ENCODE measurements at places on chromosomes 12 and 14.

DNA sequence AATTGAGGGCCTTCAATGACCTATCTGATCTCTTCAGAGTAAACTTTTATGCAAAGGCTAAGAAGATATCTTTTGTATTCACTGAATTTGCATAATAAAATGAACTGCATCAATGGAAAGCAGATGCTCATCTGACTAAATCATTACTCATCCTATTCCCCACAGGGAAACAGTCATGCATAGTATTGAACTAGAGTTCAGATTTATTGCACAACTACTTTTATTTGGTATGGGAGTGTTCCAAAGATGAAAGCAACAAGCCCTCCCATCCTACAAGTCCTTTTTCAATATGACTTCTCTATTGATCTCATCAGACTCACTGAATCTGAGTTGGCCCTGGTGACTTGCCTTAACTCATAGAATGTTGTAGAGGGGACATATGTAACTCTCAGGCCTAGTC is 159.8 kb downstream of the KITLG start:
- DNase-seq = no peak

GRCh38 chr14:60324837-60325236 is 75.8 kb downstream of the PPM1A start:
- no peak for DNase-seq

GRCh38 chr12:22406627-22407026 is 72.1 kb upstream of the ST8SIA1 start:
- DNase-seq = no peak

DNA sequence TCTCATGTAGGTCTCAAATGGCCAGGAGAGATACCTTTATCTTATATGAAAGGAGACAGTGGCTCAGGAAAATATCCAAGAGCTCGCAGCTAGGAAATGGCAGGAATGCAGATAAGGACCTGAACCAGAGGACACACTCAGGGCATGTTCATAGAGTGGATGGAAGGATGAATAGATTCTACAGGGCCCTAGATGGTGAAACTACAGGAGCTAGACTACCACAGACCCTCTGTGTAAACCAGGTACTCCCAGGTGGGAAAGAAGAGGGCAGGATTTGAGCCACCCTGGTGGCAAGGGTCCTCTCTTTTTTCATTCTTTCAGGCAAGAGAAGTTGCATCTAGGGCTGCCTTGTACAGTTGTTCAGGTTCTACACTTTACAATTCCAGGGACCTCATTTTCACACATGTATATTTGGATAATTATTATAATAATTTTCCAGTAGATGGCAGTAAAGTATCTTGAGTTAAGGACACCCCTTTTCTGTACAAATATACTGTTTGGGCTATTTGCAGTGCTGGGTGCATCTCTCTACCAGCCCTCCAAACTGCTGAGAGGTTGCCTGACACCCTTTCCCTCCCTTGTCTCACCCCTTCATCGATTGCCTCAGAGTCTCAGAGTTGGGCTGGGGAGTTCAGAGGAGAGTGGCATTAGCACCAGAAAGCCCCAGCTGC is 10.5 kb upstream of the ZDHHC22 start:
- DNase-seq = peak; percentile 54

DNA sequence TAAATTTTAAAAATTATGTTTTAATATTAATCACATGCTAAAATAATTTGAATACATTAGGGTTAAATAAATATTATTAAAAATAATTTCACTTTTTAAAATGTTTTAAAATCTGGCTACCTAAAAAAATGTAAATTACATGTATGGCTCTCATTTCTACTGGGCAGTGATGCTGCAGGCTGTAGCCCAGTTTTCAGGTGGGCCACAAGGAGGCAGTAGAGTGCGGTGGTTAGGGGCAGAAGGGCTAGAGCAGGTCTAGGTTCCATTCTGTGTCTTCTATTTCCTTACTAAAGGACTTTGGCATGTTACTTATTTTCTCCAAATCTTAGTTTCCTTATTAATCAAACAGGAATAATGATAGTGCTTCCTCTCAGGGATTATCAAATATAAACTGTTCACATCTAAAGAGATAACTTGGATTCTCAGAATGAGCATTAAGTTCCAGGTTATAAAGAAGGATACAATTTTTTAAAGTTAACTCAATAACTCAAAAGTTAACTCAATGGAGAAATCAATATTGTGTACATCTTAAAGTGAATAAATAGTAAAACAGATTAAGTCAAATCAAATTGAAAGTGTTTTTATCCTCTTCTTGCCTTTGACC is 54.9 kb upstream of the OVCH1 start:
- DNase-seq = peak; percentile 6
